Activated CD8-positive, alpha-beta memory T cell treated with anti-CD3 and anti-CD28 coated beads, Interleukin-2, amount 10 ng/mL, durations not matched to agents 7 days and 5 days (primary cell): ENCODE measurements at places on chromosomes 16 and 17. TPM values are rescaled to one million over a fixed set of nuclear protein-coding genes. Genes with fewer than 3 reads are reported as not detected.

GRCh38 chr17:17535957-17536356 is 39.8 kb upstream of the RASD1 start:
- DNase-seq: no peak

GRCh38 chr17:75182319-75182568 is 515 bp downstream of the SUMO2 start:
- DNase-seq: no peak

Gene FOXJ1
- 0.55 TPM for total RNA-seq

DNA sequence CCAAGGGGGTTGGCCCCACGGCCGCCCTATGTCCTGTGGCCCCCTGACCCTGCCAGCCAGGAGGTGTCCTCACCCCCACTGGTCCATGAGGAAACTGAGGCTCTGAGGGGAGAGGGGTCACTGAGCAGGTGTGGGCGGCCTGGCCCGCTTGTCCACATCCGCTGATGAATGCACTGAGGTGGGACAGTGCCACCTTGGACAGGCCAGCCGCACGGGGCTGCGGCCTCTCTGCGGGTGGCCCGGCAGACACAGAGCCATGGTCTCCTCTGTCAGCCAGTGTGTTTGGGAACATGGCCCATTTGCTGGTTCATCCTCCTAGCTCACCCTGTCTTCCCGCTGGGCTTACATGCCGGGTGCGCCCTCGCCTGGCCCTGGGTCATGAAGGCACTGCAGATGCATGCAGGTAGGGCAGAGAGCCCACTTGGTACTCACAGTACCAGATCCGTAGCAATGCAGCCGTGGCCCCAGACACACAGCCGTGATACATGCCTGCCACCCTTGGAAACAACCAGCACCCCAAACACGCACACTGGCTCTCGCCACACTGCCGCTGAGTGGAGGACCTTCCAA is 93.9 kb downstream of the ENGASE start:
- DNase-seq: no peak

Gene FOXL1
- total RNA-seq: not detected

GRCh38 chr17:33929181-33929724 is 325.8 kb upstream of the CCL2 start:
- no peak for DNase-seq

DNA sequence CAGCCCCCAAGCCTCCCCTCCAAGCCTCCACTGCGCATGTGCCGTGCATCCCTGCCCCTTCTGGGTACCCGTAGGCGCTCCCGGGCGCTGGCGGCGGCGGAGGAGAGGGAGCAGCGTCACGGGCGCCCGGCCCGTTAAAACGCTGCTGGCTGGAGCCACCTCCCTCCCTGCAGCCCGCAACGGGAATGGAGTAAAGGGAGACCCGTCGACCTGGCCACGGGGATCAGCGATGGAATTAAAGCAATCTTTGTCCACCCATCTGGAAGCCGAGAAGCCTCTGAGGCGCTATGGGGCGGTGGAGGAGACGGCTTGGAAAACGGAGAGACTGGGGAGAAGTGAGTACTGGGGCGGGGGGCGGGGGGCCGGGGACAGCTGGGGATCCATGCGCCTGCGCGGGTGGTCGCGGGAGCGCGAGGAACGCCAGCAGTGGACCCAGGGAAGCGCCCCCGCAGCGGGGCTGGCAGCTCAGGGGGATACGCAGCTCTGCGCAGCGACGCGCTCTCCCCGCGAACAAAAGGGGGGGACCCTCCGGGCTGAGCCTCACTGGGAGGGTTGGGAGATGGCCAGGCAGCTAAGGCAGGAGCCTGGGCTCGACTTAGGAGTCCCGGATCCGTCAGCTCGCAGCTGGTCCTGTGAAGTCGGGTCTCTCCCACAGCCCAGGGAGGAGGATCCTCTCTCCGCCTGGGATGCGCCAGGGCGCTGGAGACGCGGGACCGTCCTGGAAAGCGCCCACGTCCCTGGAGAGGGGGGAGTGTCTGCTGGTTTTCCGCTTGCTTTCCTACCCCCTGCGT is at the start of gene BMERB1:
TSS of gene BMERB1 (plus strand) at position 164 of the 791 bp plus-strand sequence. CDS start at position 230, 66 bp downstream.
- peak; percentile 70 for DNase-seq

DNA sequence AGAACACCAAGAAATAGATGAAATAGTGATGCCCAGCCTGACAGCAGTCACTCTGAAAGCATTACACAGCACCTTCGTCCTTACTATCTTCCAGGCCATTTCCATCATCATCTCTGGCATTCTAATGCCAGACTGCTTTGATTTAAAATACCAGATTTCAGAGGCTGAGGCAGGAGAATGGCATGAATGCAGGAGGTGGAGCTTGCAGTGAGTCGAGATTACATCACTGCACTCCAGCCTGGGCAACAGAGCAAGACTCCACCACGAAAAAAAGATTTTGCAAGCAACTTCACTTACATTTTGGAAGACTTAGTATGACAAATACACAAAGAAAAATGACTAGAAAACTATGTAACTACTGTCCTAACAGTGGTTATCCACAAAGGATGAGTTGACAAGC is 244.0 kb downstream of the CPPED1 start:
- no peak for DNase-seq

Gene FGF11
- 3.6 TPM for total RNA-seq

DNA sequence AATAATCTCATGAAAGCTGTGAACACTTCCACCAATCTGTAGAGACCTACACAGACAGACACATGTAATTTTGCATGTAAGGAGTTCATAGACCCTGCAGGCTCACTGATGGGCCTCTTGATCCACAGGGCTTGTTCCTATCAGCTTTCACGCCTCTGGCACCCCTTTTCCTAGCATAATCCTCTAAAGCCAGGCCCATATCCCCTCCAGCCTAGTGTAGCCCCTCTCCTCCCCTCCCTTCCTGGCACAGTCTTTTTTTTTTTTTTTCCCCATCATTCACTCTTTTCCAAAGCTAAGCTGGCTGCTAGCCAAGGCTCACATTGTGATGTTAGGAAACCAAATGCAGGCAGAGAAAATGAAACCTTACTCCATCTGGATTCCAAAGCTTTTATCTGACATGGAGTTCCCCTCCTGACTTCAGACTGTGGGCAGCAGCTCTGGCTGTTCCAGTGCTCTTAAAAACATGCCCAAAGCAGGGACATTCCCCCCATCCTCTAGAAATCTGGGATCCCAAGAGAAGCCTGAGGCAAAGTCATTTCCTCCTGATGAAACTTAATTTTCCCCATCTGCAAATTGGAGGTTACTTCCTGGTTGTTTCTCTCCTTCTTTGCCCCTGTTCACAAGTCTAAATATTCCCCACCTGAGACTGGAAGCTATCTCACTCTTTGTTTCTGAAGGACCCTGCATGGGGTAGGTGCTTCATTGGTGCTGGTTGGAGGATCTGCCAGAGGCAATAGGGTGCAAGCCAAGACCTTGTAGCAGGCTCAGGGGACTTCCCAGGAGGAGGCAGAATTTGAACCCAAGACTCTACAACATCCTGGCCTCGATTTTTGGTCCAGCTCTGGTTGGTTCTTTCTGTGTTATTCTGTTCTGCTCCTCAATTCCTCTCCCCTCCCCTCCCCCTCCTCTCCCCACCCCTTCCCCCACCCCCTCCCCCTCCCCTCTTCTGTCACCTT is 9.9 kb upstream of the CCL5 start:
- no peak for DNase-seq

- no peak for DNase-seq
Observed at GRCh38 chr16:87924041-87924810, 12.1 kb downstream of the CA5A start.

- no peak for DNase-seq
Observed at GRCh38 chr16:68190081-68190480, 45.8 kb downstream of the ESRP2 start.
